ENCODE measurements at places on chromosomes 12 and 14. TPM values are rescaled to one million over a fixed set of nuclear protein-coding genes. Genes with fewer than 3 reads are reported as not detected.

DNA sequence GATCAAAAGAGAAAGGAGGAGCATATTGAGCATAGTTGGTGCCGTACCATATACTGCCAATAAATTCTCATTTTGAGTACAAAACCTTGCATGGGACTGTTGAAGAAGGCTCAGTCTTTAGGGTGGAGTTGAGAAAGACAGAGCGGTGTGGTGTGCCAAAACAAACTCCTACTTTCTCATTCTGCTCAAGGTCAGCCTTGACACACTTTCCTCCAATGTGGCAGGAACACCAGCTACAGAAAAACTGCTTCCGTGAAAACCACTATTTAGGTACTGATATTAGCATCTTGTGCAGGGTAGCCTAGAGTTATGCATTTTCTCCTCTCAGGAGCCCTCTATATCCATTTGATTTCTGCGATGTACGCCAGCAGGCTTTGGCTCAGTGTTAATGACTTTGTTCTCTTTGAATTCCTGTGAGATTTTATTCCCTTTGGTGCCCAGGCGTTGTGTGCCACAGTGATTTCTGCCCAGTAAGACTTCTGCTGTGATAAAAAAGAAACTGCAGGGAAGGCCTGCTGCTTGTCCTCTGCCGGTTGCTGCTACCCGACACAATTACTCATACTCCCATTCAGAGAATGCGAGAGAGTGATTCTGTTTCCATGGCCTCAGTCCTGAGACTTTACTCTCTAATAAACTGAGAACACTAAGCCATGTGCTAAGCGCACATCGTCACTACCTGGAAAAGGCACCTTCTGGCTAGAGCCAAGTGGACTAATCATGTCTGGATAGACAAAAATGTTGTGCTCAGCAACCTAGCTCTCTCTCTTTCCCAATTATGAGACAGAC, 88.3 kb upstream of the MDM1 start:
- no peak for DNase-seq

DNA sequence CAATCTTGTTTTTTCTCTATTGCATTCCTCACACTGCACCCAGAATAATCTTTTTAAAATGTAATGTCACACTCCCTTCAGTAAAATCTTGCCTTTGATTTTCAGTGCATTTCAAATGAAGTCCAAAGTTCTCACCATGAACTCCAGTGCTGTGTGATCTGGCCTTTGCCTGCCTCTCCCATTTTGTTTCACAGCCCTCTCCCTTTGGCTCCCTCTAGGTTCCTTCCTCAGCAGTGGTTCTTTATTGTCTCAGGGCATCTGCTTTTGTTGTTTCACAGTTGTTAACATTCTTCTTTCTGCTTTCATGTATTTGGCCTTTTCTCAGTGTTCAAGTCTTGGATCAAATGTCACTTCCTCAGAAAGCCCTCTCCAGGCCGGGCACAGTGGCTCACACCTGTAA, 84.5 kb upstream of the AMN1 start:
- DNase-seq, result no peak

DNA sequence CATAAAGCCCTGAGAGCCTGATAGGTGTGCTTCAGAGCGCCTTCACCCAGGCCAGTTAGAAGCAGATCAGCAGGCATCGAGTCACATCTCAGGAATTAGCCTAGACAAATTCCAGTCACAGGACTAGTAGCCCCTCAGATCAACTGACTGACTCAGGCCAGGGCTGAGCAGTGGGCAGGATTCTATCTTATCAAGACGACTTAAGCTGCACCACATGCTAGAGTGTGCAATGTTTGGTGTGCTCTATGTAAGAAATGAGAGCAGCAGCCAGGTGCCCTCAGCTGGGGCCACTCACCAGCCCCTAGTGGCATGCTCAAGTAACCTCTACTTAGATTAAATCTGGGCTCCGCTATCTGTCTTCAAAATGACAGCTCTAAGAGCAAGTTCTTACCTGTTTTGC, 19.7 kb upstream of the NGB start:
- no peak for DNase-seq

DNA sequence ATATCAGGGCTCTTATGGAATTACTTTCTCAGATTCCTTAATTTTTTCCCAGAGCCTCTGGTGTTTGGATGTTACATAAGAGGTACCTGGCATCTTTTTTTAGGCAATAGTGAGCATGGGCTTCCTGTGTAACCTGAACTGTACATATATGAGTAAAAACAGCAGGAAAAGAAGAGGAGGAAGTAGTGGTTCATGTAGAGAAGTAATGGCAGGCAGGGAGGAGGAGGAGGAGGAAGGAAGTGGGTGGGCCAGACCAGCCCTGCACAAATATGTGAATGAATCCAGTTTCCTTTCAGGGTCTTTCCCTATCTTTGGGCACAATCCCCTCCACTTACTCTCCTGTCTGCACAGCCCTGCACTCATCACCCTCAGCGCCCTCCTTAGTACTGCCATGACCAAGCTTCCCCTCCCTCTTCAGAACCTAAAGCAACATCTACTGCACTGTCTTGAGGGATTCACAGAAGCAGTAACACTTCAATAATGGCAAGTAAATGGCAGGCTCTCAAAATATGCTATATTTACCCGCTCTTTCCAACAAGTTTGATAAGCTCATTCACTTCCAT, 40.9 kb upstream of the GSG1 start:
- no peak for DNase-seq

- DNase-seq, result no peak
These were observed 4.0 kb upstream of the HOTAIR start for GRCh38 chr12:53978477-53979356.

The TMEM253 gene
- 0.63 TPM for total RNA-seq

The PTPRR gene
- 0.76 TPM for total RNA-seq

The P2RX7 gene
- total RNA-seq, result 1.1 TPM
